ENCODE measurements at places on chromosomes 4 and X.

DNA sequence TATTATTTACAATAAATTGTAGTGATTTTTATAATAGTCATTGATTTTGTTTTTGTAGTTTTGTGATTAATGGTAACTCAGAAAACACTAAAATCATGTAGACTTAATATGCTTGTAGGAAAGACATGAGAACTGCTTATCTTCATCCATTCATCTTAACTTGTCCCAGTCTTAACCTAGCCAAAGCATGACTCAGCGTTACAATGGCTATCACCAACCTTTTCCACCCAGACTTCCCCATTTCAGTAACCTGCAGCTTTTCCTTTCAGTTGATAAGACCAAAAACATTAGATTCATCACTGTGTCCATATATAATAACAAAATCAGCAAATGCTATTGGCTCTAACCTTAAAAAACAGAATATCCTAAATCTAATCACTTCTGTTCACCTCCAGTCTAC, 106.2 kb upstream of the KLF8 start:
- no peak for DNase-seq

DNA sequence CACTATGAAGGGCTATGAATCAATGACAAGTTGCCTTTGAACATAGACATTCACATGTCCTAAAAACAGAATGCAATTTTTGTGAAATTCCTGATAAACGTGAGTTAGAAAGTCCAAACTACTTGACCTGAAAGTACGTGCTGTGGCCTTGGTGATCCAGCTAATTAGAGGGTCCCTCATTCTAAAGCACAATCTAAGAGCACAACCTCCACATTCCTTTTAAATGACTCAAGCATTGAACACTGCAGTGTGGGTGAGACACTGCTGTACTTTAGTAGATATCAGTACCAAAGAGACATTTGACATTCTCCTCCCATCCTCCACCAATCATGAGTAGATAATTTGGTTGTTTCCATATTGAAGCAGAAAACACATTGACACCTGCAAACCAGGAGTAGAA, 73.5 kb downstream of the FAM47B start:
- no peak for DNase-seq

DNA sequence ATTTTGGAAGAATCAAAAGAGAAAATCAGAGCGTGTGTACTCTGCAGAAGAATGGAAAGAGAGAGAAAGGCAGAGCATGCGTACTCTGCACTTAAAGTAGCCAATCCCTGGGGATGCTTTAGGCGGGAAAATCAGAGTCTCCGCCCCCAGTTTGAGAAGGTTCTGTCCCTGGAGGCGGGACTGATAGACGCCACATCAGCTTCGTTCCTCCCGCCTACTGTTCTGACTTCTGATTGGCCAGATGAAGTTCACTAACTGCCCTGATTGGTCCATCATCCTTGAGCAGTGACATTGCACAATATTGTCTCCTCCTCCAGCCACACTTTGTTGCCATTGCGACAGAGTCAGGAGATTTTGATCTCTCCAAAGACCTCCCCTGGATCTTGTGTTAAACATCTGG, 23.8 kb downstream of the SSX1 start:
- no peak for DNase-seq

DNA sequence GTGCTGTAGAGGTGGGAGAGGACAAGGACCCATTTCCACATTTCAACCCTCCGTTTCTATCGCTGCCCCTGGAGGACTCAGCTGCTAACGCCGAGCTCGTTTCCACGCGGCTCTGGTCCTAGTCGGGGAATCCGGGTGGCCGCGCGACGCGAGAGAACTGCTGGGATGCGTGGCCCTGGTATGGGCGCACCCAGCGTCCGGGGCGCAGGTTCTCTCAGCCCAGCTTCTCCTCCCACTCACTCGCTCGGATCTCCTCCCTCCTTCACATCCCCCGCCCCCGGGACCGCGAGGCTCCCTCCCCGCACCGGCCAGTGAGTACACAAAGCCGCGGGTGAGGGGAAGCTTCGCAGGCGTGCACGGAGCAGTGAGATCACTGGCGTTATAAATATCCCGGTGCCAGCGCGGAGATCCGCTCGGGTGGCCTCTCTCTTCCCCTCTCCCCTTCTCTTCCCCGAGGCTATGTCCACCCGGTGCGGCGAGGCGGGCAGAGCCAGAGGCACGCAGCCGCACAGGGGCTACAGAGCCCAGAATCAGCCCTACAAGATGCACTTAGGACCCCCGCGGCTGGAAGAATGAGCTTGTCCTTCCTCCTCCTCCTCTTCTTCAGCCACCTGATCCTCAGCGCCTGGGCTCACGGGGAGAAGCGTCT, at the start of gene FGF5:
FGF5 (plus strand) TSS at position 412 of the 649 bp plus-strand sequence; CDS start at position 573, 161 bp downstream.
- DNase-seq = peak; percentile 77

- DNase-seq = no peak
Observed at GRCh38 chr4:41658163-41658562, 90.4 kb downstream of the PHOX2B start.

DNA sequence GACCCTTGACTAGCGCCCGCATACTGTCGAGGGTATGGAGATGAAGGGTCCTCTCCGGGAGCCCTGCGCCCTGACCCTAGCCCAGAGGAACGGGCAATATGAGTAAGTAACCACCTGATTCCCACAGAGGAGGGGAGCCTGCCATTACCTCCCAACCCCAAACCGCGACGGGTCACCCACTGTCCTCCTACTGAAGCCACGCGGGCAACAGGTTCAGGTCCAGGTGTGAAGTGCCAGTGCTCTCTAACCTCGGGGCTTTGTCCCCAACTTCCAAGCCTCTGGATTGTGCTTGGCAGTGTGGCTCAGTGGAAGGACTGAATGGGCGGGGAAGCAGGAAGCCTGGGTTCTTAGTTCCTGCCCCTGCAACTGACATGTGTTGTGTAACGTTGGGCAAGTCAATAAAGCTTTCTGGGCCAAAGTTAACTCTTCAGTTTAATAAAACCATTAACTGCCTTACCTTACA, 694 bp downstream of the OCRL start:
- no peak for DNase-seq

DNA sequence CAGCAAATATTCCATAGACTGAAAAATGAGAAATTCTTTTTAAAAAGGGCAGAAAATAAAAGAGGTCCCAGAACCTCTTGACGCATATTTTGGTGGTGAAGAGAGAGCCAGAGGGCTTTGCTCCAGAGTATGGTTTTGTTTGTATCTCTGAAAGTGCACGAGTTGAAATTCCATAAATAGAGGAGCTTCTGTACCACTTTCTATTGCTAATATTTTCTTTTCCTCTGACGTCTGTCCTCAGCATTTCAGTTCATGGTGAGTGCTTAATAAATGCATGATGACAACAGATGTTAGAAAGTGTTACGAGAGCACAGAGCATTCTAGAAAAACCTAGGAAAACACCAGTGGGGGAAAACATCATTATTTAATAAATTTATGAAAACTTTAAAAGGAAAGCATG, 145.6 kb downstream of the AMELX start:
- DNase-seq = no peak

- DNase-seq = no peak
Observed at GRCh38 chr4:147924604-147925412, 192.9 kb downstream of the ARHGAP10 start.

Measured in fibroblast of skin of left biceps (primary cell).